ENCODE measurements at places on chromosomes 12 and 14.

DNA sequence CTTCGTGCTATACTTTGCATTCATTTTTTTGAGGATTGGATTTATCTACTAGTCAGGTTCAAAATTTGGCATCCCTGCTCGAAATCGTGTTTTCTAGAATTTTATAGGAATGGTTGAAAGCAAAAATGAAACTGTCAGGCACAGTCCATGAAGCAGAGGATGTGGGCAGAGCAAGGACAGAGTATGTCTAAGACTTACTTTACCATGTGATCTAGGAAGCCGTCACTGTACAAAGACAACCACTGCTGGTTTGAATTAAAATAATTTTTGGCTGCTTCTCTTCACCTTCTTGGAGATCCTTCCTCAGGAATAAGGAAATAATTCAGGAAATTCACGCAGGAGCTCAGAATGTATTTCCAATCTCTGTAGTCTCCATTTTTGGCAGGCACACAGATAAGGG is 31.6 kb upstream of the SGPP1 start:
- DNase-seq = no peak

- no peak for DNase-seq
Measured at GRCh38 chr12:92828565-92828964, 100.5 kb downstream of the EEA1 start.

GRCh38 chr12:56978397-56979138 is 21.2 kb upstream of the RDH16 start:
- no peak for DNase-seq

DNA sequence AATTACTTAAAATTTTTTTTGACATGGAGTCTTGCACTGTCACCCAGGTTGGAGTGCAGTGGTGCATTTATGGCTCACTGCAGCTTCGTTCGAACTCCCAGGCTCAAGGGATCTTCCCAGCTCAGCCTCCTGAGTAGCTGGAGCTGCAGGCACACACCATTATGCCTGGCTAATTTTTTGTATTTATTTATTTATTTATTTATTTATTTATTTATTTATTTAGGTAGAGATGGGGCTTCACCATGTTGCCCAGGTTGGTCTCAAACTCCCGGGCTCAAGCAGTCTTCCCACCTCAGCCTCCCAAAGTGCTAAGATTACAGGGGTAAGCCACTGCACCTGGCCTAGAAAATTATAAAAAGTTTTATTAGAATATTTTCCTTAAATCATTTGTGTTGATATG is 73.6 kb downstream of the DACT1 start:
- no peak for DNase-seq

DNA sequence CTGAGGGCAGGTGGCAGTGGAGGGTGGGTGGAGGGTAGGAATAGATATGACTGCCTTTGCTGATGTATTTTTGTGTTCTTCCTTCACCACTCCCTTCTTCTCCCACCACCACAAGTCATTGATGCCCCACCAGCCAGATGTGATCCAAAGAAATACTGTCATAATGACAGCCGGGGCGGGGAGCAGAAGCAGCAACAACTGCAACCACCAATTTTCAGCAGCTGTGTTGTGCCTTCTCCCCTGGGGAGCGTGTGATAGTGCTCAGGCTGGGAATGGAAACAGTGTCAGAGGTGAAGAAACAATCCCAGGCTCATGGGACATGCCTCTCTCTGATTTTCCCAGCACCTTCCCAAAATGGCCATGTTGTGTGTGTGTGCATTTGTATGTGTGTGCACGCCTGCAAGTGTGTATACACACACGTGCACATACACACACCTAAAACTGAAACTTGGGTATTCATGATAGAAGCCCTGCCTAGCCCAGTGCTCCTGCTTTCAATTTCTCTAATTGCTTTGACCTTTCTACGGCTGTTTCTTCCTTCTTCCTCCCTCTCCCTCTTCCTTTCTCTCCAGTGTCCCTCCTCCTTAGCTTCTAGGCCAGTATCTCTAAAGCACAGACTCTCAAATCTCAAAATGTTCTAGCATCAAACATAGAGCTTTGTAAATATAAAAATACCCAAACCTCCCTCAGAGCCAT is 299.2 kb upstream of the FKBP4 start:
- DNase-seq = no peak

- no peak for DNase-seq
Measured at GRCh38 chr12:27018037-27018436, 3.9 kb upstream of the TM7SF3 start.

- no peak for DNase-seq
Measured at GRCh38 chr14:51883232-51883631, 22.8 kb downstream of the GNG2 start.

- DNase-seq = no peak
Measured at GRCh38 chr14:73460691-73461127, 2.4 kb upstream of the NUMB start.

DNA sequence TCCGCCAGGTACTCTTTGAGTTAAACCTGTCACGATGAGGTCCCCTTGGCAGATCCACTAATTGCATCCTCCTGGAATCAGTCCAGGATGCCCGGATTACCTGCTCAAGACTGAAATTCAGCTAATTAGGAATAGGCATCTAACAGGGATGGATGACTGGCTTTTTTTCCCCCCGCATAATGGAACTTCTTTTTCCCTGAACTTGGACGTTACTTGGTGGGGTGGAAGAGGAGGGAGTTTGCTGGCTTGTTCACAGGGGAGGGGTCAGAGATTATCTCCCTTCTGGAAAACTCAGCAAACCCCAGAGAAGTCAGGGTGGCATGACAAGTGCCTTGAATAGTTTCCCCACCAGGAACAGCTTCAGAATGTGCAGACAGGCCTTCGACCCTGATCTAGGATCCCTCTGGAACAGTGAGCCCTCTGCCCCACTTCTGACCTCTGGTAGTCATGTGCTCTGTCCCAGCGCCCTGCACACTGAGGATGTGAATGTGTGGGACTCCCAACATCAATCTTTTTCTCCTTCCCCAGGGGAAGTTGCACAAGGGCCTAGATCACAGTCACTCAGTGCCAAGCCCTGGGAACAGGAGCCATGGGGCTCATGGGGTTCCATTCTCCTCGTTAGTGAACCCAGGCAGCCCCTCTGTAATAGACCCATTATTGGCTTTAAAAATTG is 142.5 kb downstream of the SMOC1 start:
- no peak for DNase-seq

DNA sequence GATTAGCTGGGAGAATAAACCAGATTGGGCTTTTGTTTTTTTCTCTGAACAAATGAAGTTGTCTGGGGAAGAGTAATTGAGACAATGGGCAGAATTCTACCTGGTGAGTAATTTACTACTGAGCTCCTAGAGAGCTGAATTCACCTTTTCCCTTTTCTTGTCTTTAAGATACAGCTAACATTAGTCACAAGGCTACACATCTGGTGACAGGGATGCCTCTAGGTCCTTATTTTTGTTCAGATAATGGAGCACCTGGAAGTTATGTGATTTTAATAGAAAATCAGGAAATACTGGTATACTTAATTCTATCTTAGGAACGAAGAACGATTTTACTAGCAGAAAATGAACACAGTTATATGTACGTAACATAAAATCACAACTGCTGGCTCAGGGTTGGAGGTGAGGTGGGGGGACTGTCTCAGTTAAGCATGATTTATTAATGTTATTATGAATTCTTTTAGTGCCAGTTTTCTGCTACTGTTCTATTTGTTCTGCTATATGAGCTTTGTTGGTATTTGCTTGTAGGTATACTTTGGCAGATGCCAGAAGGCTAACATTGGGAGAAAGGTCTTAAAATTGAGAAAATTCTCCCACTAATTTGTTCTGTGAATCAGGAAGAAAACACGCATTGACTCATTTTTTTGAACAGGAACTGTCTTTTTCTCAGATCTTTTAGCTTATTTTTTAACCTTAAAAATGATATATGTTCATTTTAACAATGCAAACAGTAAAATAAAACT is 482.7 kb upstream of the RGS6 start:
- no peak for DNase-seq

Measured in substantia nigra (tissue), 51 donors.